ENCODE measurements at places on chromosomes 2 and 18.

DNA sequence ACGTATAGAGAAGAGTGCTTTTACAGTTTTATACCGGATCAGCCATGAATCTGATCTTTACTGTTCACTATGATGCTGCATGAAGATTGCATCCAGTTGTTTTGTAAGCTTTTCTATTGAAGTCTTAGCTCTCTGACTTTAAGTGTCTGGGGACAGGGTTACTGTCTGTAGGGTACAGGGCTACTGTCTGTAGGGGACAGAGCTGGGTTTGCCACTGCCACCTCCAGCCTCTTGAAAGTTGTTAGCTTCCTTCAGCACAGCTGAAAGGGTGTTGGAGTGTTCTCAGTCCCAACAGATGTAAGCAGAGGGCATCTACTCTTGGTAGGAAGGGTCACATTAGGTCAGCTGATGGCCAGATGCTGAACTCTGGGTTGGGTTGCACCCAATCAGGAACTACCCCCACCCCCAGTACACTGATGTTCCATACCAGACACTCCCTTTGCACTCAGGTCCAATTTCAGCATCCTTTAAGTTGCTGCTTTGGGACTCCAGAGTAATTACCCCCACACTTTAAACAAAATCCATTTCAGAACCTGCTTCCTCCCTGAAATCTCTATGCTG is 58.0 kb downstream of the MYL12B start:
- DNase-seq, result no peak

DNA sequence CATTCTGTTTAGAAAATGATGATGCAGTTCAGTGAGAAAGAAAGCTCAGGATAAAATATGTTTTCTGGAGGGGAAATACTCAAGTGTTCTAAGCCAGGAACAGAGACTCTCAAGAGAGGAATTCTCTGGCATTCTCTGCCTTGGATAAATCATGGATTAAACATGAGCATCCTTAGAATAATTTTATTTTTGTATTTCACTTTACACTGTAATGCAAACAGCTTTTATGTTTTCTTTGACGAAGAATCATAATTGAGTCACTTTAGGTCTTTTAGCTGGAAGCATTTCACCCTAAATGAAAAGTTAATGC is 11.1 kb downstream of the GDF7 start:
- no peak for DNase-seq

DNA sequence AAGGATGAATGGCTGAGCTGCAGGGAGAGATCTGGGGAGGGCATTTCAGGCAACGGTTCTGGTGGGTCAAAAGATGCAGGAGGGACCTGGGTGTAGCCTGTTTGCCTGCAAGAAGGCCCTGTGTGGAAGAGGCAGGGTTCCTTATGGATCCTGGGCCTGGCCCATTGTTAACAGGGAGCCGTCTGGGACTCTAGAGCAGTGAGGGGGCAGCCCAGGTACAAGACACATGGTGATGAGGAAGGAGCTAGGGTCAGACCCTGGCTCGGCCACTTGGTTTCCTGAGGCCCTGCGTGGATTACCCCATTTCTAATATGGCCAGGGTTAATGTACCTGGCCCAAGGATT is 124.9 kb downstream of the GLI2 start:
- DNase-seq, result no peak

GRCh38 chr2:50791271-50791670 is 240.7 kb downstream of the NRXN1 start:
- no peak for DNase-seq

DNA sequence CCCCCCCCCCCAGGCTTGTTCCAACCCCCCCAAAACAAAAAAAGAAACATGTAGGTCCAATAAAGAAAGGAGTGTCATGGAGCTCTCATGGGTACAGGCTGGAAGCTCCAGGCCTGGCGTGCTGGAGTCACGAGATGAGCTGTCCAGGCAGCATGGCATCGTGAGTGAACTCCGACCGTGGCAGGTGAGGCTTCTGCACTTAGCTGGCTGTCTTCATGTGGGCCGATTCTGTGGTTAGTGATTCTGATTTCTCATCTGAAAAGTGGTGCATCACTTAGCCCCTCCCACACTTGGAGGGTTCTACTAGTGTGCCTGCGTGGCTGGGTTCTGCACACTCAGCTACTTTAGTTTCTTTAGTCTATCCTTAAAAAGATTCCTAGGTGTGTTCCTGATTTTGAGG is 126.4 kb upstream of the MGAT5 start:
- no peak for DNase-seq

- no peak for DNase-seq
Observed at GRCh38 chr18:36331521-36331971, 34.0 kb downstream of the FHOD3 start.

DNA sequence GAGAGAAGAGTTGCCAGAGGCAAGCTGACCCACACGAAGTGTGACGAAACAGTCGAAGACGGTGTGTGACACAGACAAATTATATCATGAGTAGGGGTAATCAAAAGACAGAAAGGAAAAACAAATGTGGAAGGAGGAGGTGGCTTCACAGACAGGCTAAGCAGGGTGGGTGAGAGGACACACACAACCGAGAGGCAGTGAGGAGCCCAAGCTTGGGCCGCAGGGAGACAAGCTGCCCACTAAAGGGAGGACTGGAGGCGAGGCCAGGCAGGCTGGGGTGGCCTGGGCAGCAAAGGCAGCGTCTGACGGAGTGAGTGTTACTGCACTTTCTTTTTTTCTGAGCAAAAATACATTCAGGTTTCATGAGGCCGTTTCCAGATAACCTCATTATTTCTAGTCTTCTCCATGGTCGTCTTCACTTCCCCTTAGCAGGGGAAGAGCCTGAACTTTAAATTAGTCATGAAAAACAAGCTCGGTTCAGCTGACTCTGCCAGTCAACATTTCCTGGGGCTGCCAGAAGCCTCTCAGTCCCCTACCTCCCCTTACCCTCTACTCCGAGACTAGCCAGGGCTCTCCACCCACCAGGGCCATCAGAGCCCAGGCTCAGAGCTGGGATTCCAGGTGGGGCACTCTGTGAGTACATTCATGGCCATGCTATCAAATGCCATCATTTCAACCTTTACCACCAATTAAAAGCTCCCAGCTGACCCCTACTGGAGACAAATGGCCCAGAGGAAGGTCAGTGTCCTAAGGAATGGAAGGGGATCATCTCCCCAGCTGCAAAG is 13.8 kb upstream of the ZFP36L2 start:
- no peak for DNase-seq

- no peak for DNase-seq
Observed at GRCh38 chr18:2091937-2092336, 479.4 kb downstream of the METTL4 start.

DNA sequence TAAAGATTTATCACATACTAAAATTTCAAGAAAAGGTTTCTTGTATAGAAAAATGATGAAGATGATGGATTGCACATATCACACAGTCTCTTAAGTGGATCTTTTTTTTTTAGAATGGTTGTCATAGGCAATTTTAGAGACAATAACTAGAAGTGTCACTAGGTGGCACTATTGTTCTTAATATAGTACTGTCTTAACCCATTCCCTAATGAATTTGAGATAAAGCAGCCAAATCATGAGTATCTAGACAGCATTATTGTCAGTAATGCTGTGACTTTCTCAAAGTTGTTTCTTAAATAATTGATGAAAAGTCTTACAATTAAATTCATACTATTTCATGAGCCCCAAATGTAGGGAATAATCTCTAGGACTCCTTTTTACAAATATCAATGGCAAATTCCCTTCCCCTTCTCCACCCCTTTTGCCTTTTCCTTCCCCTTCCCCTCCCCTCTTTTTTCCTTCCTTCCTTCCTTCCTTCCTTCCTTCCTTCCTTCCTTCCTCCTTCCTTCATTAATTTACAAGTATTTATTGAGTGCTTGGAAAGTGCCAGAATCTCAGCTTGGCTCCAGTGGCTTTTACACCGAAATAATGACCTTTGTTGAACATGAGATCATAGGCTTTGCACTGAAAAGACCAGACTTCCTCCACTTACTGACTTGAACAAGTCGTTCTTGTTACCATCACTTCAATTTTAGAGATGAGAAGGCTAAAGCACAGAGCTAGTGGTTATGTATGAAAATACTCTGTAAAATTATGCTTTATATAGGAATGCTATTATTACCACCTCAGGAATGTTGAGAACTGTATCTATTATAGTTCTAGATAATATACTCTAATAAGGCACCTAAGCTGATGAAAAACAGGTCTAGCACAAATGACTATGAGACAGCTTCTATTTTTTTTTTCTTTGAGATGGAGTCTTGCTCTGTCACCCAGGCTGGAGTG is 19.8 kb downstream of the MYL12B start:
- DNase-seq, result no peak

DNA sequence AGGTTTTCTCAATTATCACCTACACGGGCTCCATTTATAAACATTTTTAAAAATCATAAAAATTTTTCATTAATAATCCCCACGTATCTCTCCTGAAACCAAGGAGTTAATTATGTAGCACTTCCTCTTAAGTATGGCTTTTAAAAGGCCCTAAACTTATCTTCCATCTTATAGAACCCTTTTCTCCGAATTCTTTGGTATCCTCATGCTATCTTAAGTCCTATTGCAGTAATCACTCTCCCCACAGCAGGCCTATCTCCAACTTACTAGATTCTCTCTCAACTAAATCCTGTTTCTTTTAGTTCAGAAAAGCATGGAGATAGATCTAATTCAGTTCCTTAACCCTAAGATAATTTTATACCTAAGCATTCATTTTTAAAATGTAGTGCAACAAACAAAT is 26.2 kb downstream of the RPRD1A start:
- DNase-seq, result no peak

GRCh38 chr2:216171011-216171410 is 61.9 kb downstream of the XRCC5 start:
- no peak for DNase-seq

GRCh38 chr18:58934356-58934755 is 69.7 kb downstream of the ZNF532 start:
- DNase-seq, result no peak

DNA sequence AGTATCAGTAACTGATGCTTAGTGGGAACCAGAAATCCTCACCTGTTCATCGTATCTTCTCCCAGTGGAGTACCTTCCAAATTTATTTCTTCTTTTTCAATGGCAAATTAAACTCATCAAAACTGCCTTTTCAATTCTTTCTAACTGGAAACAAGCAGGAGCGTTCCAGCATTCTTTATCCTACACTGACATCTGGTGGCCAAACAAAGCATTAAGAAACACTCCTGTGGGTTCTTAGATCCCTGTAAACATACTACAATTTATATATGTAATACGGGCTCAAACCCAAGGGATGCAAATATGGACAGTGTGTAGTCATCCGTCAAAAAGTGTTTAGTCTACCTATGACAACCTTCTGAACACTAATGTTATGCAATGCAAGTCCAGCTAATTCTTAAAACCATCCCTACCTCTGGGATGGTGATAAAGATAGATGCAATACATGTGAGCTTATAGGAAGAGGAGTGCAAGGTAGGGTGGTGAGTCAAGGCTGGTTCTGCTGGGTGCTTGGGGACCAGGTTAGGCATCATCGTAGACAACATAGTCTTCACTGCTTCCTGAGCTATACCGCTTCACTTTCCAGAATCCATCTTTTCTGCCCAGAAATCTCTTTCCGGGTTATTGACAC is 375.0 kb downstream of the CTNNA2 start:
- DNase-seq, result peak; percentile 45

- peak; percentile 86 for DNase-seq
Observed at GRCh38 chr2:176931588-176932563, 280.7 kb upstream of the HNRNPA3 start.

DNA sequence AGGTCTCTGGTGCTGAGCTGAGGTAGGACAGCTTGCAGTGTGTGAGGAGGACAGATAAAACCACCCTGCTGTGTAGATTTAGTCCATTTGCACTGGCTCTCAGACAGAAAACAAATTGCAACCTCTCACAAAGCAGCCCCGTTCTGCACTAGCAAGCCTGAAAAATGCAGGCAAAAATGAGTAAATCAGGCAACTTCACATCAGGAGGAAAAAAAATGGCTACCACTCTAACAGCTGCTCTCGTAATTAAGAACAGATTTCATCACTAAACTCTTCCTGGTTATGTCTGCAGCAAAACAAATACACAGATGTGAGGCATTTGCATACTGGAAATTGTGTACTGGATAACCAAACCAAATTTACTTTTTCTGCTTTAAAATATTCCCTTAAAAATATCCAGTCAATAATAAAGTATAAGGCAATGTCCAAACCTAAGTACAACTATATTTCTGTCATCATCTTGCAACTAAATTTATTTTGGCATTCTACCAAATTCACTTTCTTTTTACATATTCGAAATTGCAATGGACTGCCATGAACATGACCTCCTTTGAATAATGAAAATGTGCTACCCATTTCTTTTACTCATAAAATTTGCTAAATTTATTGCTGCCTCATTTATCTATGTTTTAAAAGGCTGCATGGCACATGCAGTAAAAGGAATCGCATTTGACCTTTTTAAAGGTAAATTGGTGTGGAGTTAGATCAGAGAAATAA is 157.4 kb downstream of the AFF3 start:
- DNase-seq, result no peak

DNA sequence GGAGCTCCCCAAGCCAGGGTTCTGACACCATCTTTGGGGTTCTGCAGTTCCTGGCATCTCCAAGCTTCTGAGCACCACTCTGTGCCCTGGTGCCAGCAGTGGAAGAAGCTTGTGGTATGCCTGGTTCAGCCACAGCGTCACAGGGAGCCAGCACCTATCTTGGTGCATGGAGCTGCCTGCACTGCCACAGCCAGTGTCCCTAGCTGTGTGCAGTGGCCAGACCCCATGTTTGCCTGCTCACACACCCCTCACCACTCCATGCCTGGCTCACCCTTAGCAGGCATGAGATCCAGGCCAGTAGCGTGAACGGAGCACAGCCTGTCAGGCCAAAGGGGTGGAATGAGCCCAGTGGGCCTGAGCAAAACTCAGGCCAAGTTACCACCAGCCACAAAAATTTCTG is 290.2 kb upstream of the LRATD1 start:
- no peak for DNase-seq

DNA sequence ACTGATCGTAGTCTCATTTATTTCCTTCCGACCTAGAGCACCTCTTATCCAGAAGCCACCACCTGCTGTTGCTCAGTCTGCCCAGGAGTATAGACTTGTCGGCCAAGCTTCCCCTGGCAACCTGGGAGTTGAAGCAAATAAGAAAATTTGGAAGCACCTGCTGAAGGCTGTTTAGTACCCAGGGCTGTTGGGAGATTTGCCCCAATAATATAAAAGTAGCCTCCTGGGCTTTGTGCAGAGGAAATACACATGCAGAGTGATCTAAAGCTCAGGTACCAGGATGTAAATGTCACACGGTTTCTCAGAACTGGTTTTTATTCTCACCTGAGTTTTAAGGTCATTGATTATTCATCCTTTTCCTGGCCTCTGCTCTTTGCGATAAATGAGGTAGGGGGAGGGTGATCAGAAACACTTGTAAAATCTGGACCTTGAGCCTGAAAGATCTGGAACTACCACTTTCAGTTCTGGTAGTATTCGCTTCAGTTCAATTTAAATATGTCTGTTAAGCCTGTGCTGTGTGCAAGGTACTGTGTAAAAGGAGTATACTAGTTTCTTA is 789 bp upstream of the COX7A2L start:
- DNase-seq, result no peak

DNA sequence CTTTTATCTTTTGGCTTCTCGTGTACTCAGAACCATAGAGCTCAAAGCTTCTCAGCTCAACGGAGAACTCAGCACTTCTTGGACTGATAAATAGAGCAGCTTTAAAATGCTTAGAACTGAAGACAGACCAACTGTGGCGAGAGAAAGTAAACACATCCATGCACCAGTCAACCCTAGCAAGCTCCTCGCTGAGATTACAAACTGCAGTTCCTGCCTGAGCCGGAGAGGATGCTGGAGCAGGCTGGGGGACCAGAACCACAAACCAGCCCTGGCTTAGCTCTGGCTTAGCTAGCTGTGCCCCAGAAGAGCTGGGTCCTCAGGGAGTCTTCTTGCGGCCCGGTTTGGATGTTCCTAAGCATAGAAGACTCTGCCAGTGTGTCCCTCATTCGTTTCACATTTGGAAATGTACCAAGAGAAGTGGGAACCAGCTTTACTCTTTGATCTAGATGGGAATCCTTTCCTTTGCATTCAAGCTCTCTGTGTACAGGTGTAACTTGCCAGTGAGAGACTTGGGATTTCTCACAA is 5.6 kb downstream of the PAX8 start:
- no peak for DNase-seq

Data from COLO829 (cell line).